ENCODE measurements at places on chromosomes 6 and 20. TPM values are rescaled to one million over a fixed set of nuclear protein-coding genes. Genes with fewer than 3 reads are reported as not detected.

- ATAC-seq, result peak; percentile 93
- H3K4me3 ChIP-seq, result no peak overlapping the region
- peaks cover 13% of the 10 kb centered on the region for H3K4me1 ChIP-seq
- no peak overlapping the region for H3K27ac ChIP-seq
- peaks cover 2% of the 10 kb centered on the region for H3K27me3 ChIP-seq
Measured at GRCh38 chr20:20780127-20780824, 67.8 kb upstream of the RALGAPA2 start.

STAU1 gene
- total RNA-seq, result 107 TPM

GABRR2 gene
- total RNA-seq, result 0.30 TPM

PTK7 gene
- 11.6 TPM for total RNA-seq

- H3K4me3 ChIP-seq, result no peak overlapping the region
- peak overlapping the region; percentile 88 for H3K27ac ChIP-seq
- no peaks in the 10 kb centered on the region for H3K36me3 ChIP-seq
- peak; percentile 65 for ATAC-seq
- H3K27me3 ChIP-seq, result no peaks in the 10 kb centered on the region
- H3K4me1 ChIP-seq, result peaks cover 24% of the 10 kb centered on the region
Measured at GRCh38 chr20:44695674-44696300, 19.4 kb upstream of the CCN5 start.

DNA sequence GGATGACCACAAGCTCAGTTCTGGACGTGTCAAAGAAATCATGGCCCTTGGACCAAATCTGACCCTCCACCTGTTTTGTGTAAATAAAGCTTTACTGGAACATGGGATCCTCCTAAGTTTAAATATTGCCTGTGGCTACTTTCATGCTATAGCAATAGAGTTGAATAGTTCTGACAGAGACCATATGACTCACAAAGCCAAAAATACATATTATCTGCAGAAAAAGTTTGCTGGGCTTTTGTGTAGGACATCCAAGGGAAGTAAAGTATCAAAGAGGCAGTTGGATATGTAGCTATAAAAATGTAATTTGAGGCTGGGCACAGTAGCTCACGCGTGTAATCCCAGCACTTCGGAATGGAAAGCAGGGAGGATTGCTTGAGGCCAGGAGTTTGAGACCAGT is 78.9 kb downstream of the TOX2 start:
- H3K27me3 ChIP-seq, result no peaks in the 10 kb centered on the region
- no peak overlapping the region for H3K4me3 ChIP-seq
- H3K4me1 ChIP-seq, result no peaks in the 10 kb centered on the region
- no peak overlapping the region for H3K27ac ChIP-seq

RIPPLY2 gene
- not detected for total RNA-seq

MTFR2 gene
- total RNA-seq, result not detected

DNA sequence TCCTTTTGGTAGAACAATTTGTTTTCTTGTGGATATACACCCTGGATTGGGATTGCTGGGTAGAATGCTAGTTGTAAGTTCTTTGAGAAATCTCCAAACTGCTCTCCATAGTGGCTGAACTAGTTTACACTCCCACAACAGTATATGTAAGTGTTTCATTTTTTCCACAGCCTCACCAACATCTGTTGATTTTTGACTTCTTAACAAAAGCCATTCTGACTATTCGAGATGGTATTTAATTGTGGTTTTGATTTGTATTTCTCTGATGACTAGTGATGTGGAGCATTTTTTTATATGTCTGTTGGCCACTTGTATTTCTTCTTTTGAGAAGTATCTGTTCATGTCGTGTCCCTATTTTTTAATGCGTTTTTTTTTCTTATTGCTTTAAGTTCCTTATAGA is 444.1 kb downstream of the CBLN4 start:
- no peak overlapping the region for H3K27ac ChIP-seq
- ATAC-seq, result no peak
- no peak overlapping the region for H3K4me3 ChIP-seq
- H3K27me3 ChIP-seq, result no peaks in the 10 kb centered on the region
- no peaks in the 10 kb centered on the region for H3K4me1 ChIP-seq

DNA sequence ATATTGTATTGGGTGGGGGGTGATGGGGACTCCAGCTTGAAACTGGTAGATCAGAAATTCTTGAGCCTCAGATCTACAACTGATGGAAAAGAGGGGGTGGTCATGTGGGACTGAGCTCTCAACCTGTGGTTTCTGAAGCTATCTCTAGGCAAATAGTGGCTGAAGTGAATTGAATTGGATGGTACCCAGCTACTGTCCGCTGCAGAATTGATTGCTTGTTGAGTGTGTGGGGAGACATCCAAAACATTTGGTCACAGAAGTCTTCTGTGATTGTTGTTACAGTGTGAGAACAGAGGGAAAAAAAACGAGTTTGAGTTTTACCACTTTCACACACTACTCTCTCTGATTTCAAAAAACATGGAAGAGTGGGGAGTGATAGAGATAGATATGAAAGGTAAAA is 14.8 kb downstream of the CDS2 start:
- H3K36me3 ChIP-seq, result no peaks in the 10 kb centered on the region
- no peaks in the 10 kb centered on the region for H3K27me3 ChIP-seq
- H3K4me1 ChIP-seq, result peaks cover 5% of the 10 kb centered on the region
- peak overlapping the region; percentile 17 for H3K27ac ChIP-seq
- no peak overlapping the region for H3K4me3 ChIP-seq

DNA sequence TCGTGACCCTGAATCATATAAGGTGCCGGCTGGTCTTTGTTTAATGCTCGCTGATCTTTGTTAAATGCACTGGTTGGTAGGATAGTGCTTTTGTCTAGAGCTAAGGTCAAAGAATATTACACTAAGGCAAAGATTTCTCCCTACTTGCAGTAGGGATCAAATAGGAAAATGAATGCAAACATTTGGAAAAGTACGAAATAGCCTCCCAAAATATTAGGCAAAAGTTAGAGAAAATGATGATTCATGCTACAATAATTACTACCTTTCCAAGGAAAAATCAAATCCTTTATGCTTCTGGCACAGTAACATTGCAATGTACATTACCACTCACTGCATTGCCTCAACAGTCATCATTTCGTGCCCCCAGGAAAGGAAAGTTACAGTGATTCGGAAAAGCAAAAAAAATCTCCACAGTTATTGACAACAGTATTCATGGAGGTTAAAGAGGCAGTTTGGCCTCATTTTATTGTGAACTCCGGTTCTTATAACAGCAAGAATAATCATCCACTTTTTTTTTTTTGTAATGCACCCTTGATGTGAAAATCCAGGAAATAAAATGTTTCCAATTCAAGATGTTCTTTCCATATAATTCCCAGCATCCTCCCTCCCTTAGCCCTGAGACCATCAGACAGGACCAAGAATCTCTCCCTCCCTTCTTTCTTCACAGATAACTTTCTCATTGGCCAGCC is 61.7 kb upstream of the ZMYND8 start:
- no peaks in the 10 kb centered on the region for H3K36me3 ChIP-seq
- H3K4me3 ChIP-seq, result no peak overlapping the region
- no peak overlapping the region for H3K27ac ChIP-seq
- H3K4me1 ChIP-seq, result peaks cover 10% of the 10 kb centered on the region

DNA sequence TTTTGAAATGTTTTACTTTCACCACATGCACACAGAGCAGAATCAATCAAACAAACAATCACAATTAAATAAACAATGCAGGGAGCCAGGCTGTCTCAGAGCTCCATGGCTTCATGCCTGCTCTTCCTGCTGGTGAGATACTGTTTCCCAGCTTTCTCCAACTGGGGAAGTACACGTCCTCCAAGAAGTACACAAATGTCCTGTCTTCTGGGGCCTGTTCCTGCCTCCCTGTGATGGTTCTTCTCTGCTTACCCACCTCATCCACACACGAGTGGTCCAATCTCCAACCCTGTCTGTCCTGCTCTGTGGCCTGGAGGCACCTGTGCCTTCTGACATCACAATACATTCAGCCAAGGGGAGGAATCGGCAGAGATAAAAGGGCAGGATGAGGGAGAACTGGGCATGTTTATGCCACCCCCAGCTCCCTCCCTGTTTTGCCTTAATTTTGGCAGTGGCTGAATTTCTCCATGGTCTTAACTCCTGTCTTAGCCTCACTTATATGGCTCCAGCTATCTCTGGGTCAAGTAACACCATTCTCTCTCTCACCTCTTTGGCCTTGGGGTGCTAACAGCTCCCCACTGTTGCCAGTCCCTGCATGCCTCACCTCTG is 25.3 kb upstream of the TTPAL start:
- H3K4me3 ChIP-seq, result no peak overlapping the region
- peaks cover 6% of the 10 kb centered on the region for H3K27me3 ChIP-seq
- H3K27ac ChIP-seq, result no peak overlapping the region
- H3K4me1 ChIP-seq, result no peaks in the 10 kb centered on the region
- no peak for ATAC-seq
- no peaks in the 10 kb centered on the region for H3K36me3 ChIP-seq

ABHD16B gene
- total RNA-seq, result not detected

DNA sequence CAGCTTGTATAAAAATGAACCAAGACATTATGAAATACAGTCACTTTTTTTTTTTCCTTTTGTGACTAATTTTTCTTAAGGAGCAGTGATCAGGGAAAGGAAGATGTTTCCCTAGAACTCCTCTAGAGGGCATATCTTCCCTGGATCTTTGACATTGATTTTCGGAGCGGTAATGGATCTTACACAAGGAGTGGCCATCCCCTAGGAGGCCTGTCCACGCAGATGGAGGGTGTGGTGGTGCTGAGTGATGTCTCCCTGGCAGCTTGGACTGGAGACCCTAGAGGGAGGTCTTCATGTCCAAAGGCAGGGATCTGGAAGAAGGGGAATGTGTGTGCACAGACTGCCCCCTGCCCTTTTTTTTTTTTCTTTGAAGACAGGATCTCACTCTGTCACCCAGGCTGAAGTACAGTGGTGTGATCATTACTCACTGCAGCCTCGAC is 7.0 kb upstream of the KIFC1 start:
- H3K27ac ChIP-seq, result no peak overlapping the region

GRCh38 chr6:158909938-158910337 is 90.1 kb downstream of the RSPH3 start:
- ATAC-seq, result no peak
- no peaks in the 10 kb centered on the region for H3K4me1 ChIP-seq
- no peaks in the 10 kb centered on the region for H3K36me3 ChIP-seq
- no peak overlapping the region for H3K27ac ChIP-seq

DNA sequence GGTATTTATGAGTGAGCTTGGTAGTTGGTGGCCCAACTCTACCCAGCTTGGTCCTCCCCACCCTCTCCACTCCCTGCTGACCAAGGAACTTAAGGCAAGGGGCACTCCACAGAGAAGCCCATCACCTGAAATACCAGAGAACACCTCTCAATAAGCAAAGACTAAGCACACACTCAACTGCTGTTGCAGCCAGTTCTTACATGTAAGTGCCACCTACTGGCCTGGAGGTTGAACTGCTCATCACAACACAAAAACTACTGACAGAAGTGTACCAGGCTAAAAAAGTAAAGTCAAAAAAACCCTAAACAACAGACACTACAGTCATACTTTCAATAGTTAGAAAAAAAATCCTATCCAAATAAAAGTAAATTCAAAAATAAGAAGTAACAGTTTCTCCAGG is 146.2 kb downstream of the FAM83B start:
- H3K27ac ChIP-seq, result no peak overlapping the region
- no peaks in the 10 kb centered on the region for H3K4me1 ChIP-seq
- ATAC-seq, result peak; percentile 19
- no peaks in the 10 kb centered on the region for H3K36me3 ChIP-seq

DNA sequence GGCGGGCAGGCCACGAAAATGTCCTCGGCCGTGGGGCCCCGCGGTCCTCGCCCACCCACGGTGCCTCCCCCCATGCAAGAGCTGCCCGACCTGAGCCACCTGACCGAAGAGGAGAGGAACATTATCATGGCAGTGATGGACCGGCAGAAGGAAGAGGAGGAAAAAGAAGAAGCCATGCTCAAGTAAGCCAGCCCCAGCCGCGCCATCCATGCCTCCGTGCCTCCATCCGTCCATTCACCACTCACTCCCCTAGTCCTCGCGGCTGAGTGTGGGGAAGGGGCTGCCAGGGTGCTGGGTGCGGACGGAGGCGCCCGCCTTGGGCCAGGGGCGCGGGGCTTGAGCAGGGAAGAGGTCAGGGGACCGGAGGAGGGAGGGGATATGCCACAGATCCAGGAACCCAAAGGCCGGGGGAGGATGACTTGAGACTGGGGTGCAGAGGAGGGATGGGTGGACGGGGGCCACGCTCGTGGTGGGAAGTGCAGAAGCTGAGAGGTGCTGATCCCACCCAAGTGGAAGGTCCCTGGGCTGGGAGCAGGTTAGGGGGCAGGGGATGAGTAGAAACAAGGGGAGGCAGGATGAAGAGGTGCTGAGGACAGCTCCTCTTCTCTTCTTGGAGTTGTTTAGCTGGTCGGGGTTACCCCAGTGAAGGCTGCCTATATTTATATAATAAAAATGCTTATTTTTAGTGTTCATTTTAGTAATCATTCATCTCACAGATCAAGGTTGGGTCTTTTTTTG is 825 bp downstream of the RIMS1 start:
- peak overlapping the region; percentile 4 for H3K4me3 ChIP-seq
- no peaks in the 10 kb centered on the region for H3K36me3 ChIP-seq
- H3K27ac ChIP-seq, result no peak overlapping the region
- peak; percentile 17 for ATAC-seq

GRCh38 chr6:168134560-168135201 is 55.7 kb upstream of the FRMD1 start:
- no peak for ATAC-seq
- no peak overlapping the region for H3K27ac ChIP-seq
- H3K27me3 ChIP-seq, result peaks cover 9% of the 10 kb centered on the region
- no peaks in the 10 kb centered on the region for H3K4me1 ChIP-seq
- no peak overlapping the region for H3K4me3 ChIP-seq
- H3K36me3 ChIP-seq, result no peaks in the 10 kb centered on the region
